GF-D8 (cell line): ENCODE measurements at places on chromosomes 11 and 22.

- no peak for DNase-seq
These were observed 97.7 kb upstream of the TOP3B start for GRCh38 chr22:22080270-22080669.

- DNase-seq, result no peak
These were observed 97.1 kb downstream of the CD44 start for GRCh38 chr11:35235936-35236666.

DNA sequence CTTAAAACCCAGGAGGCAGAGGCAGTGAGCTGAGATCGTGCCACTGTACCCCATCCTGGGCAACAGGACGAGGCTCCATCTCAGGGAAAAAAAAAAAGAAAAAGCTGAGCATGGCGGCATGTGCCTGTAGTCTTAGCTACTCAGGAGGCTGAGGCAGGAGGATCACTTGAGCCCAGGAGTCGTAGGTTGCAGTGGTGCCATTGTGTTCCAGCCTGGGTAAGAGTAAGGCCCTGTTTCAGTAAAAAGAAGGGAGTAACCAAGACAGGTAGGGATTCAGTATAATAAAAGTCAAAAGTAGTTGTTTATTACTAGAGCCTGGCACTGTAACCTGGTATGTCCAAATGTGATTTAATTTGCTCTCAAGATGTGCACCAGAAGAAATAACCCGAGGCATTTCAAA is 8.1 kb upstream of the RAB30 start:
- DNase-seq, result no peak

- DNase-seq, result no peak
These were observed 42.1 kb downstream of the PTPRJ start for GRCh38 chr11:48022445-48022844.

DNA sequence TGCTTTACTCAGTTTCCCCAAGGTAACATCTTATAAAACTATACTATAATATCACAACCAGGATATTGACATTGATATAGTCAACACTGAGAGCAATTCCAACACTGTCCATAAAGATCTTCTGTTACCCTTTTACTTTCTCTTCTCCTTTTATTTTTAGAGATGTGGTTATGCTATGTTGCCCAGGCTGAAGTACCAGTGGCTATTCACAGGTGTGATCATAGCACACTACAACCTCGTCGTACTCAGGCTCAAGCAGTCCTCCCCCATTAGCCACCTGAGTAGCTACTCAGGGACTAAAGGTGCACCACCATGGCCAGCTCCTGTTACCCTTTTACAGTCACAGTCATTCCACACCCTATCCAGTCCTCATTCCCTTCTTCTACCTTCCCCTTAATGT is 119.7 kb downstream of the CWF19L2 start:
- DNase-seq, result no peak

GRCh38 chr11:40879911-40880310 is 579.5 kb downstream of the LRRC4C start:
- no peak for DNase-seq

GRCh38 chr11:79508461-79508860 is 67.6 kb upstream of the TENM4 start:
- DNase-seq, result no peak

- no peak for DNase-seq
These were observed 25.3 kb downstream of the SLC22A6 start for GRCh38 chr11:62959422-62959980.

GRCh38 chr22:36257308-36257707 is 4.4 kb downstream of the APOL1 start:
- no peak for DNase-seq

DNA sequence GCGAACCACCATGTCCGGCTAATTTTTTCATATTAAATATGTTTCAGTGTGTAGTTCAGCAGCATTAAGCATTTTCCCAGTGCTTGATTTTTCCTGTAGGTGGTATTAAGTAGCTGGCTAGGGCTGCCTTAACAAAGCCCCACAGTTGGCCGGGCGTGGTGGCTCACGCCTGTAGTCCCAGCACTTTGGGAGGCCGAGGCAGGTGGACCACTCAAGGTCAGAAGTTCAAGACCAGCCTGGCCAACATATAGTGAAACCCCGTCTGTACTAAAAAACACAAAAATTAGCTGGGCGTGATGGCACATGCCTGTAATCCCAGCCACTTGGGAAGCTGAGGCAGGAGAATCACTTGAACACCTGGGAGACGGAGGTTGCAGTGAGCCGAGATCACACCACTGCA is 33.5 kb upstream of the TOLLIP start:
- no peak for DNase-seq

DNA sequence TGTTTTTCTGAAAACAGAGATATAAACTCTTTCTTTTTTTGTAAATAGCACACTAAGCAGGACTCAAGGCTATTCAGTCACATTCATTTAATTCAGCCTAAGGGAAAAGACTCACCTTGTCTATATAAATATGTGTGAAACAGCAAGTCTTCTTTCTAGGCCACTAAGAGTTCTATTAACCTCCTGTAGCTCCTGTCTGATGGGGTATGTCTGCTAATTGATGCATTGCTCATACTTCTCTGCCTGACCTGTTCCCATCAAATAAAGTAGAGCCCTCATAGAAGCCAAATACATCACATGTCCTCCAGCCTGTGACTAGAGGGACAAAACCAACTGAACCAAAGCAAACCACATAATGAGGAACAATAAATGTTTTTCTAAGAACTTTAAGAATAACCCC is 68.2 kb downstream of the MSANTD4 start:
- DNase-seq, result no peak

GRCh38 chr22:48941903-48942575 is 885.6 kb downstream of the BRD1 start:
- DNase-seq, result no peak

DNA sequence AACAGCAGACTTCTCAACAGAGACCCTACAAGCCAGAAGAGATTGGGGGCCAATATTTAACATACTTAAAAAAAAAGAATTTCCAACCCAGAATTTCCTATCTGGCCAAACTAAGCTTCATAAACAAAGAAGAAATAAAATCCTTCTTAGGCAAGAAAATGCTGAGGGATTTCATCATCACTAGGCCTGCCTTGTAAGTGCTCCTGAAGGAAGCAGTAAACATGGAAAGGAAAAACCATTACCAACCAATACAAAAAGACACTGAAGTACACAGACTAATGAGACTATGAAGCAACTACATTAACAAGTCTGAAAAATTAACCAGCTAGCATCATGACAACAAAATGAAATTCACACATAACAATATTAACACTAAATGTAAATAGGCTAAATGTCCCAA is 947.9 kb upstream of the CHORDC1 start:
- no peak for DNase-seq

DNA sequence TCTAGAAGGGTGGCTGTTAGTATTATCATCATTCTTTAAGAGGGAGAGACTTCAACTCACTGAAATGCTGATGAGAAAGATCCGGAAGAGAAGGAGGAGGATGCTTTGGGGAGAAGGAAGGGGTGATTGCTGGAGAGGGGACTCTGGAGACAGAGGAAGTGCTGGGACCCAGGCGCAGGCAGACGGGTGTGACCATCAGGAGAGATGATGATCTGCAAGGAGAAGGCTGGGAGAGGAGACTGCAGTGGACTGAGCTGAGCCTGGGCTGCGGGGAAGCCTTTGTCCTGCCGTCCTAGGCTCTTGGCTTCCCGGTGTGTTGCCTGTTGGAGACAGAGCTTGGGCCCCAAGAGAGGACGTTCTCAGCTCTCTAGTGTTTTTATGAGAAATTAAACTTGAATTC is 22.6 kb downstream of the RASD2 start:
- no peak for DNase-seq

GRCh38 chr11:27381238-27381666 is 18.2 kb upstream of the CCDC34 start:
- DNase-seq, result no peak

DNA sequence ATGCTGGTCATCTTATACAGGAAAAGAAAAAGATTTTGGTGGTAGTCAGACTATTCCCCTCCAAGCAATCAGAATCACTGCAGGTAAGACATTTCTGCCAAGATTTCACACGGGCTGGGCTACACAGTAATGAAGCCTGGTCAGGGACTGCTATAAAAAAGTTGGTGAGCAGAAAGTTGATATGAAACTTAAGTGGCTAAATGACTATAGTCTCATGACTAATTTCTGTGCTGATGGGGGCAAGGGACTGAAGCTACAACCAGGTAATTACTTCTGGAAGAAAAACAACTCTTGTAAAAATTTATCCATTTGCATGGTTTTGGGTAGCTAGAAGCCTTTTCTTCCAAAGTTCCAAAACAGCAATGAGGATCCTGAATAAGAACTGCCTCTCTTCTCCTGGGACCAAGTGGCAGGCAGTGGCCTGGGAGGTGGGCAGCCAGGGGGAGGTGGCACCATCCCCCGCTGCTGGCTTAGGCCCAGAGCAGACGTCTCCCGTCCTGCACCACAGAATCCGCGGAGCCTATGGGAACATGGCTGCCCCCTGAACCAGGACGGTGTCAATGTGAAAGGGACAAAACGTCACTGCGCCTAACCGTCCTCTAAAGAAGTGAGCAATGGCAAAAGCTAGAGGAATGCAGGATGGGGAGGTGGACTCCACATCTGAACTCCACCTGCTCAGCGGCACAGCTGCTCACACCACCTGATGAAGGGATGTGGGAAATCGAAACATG is 122.6 kb upstream of the LMO1 start:
- no peak for DNase-seq

- DNase-seq, result no peak
These were observed 147.5 kb downstream of the DSCAML1 start for GRCh38 chr11:117649296-117650055.

- no peak for DNase-seq
These were observed 256.5 kb upstream of the CADM1 start for GRCh38 chr11:115760461-115761320.

DNA sequence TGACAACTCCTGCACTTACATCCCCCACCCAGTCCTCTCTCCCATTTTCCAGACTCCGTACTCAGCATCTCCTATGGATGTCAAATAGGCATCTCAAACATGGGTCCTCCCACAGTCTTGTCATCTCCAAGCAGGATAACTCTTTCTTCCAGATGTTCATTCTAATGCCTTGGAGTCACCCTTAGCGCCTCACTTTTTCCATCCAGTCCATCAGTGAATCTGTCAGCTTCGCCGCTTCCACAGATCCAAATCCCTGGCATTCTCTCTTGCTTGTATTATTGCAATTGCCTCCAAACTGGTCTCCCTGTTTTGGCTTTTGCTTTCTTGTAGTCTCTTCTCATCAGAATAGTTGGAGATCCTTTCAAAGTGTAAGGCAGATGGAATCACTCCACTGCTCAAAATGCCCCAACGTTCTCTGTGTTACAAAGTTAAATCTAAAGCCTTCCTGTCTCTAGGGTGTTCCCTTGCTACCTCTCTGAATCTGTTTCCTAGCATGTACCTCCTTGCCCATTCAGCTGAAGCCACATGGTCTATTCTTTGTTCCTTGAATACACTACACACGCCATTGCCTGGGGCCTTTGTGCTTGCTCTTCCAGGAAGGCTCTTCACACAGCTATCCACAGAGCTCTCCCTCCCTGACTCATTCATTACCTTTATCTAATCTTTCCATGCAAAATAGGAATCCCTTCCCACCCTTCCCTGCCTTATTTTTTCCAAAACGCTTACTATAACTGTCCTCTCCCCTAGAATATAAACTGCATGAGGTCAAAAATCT is 64.8 kb downstream of the UBASH3B start:
- DNase-seq, result no peak

GRCh38 chr11:100687054-100687629 is at the start of gene ARHGAP42:
Gene ARHGAP42 (plus strand): TSS chr11:100687288. CDS start chr11:100687679, 391 bp downstream.
- no peak for DNase-seq

DNA sequence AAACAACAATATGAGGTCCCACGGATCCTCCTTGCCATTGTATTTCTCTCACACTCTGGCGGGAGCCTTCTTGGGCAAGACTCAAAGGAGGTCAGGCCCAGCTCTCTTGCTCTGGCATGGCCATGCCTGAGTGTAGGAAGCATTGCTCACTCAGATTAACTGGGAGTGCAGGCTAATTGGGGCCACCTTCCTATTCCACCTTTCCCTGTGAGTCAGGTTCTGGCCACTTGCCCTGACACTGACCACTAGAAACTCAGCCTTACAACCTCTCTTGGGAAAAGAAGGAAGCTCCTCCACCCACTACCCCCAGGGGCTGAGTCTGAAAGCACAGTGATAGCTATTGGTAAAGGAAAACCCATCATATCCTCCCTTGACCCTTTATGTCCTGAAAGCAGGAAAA is 121.8 kb upstream of the NTM start:
- DNase-seq, result no peak

- DNase-seq, result no peak
These were observed 141.6 kb downstream of the SNX19 start for GRCh38 chr11:130774703-130775102.

DNA sequence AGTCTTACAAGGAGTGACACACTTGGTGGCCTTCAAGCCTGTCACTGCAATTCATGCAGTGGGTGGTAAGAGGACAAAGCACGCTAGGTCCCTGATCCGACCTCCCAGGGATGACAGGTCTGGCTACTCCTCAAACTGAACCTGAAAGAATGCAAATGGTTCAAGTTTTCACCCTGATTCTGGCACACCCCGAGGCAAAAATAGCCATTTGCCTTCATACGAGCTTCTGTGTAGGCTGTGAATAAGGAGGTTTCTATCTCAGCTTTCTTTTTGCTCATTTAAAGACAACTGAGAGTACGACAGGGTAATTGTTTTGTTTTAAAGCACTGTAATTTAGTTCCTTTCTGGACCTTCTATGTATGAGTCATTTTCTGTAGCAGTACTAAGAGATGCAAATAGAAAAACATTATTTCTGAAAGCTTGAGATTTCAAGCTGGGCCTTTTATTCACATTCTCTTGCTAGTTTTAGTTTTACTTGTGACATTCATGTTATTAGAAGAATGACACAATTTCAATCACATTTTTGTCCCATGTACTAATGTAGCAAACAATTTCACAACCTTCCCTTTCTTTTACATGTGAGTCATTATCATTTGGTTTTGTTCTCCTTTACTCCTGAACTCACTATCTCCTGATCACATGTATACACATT is 56.6 kb upstream of the FDX1 start:
- no peak for DNase-seq

- no peak for DNase-seq
These were observed 290.7 kb downstream of the NTM start for GRCh38 chr11:131661132-131661531.

DNA sequence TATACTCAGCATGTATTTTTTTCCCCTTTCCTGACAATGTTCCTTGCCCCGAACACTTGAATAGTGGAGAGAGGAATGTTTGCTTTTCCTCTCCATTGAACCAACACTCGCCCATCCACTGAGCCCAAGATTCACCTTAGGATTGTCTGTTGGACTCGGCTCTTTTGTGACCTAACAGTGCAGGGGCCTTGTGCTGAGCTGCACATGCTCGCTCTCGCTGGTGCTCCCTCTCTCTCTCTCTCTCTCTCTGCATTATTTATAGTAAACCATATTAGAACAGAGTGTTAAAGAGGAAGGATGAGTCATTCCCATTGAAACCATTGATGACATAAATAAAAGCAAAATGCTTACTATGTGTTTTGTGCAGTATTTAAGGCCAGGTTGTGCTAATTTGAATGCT is 20.7 kb downstream of the ZBTB16 start:
- no peak for DNase-seq
